ENCODE measurements at places on chromosomes 12 and 14. TPM values are rescaled to one million over a fixed set of nuclear protein-coding genes. Genes with fewer than 3 reads are reported as not detected.

- no peak overlapping the region for H3K27ac ChIP-seq
- no peaks in the 10 kb centered on the region for H3K36me3 ChIP-seq
- peaks cover 23% of the 10 kb centered on the region for H3K4me1 ChIP-seq
- H3K27me3 ChIP-seq: peaks cover 2% of the 10 kb centered on the region
Measured at GRCh38 chr14:61677479-61677878, 17.8 kb upstream of the HIF1A start.

The REM2 gene
- total RNA-seq: 0.39 TPM

GRCh38 chr12:40431169-40431568 lies 206.4 kb downstream of the LRRK2 start:
- no peaks in the 10 kb centered on the region for H3K27me3 ChIP-seq
- H3K4me3 ChIP-seq: no peak overlapping the region
- no peaks in the 10 kb centered on the region for H3K4me1 ChIP-seq
- DNase-seq: no peak
- no peaks in the 10 kb centered on the region for H3K36me3 ChIP-seq

DNA sequence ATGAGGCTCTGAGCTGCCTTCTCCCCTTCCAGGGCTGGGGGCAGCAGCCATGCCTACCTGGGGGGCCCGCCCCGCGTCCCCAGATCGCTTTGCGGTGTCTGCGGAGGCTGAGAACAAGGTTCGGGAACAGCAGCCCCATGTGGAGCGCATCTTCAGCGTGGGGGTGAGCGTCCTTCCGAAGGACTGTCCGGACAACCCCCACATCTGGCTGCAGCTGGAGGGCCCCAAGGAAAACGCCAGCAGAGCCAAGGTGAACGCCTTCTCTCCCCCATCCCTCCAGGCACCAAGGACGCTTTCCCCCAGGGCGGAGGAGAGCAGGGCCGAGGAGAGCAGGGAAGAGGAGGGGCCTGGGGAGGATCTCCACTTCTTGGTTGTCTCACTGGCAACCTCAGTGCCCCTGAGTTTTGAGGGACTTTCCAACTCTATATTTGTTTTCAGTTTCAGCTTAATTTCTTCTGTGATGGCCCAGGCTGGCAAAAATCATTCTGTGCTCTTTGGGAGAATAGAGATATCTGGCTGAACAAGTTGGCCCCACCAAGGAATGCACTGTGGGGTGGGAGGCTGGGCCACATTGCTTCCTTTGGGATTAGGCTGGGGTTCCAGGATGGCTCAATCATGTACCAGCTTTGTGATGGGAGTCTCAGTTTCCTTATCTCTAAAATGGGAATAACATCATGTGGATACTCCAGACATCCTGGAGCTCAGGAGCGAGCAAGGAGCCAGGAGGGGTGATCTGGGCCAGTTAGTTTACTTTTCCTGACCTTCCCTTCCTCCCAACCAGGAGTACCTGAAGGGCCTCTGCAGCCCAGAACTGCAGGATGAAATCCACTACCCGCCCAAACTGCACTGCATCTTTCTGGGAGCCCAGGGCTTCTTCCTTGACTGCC lies 1.2 kb downstream of the KHNYN start:
- peaks cover 53% of the 10 kb centered on the region for H3K4me1 ChIP-seq
- H3K4me3 ChIP-seq: peak overlapping the region; percentile 90
- H3K27me3 ChIP-seq: no peaks in the 10 kb centered on the region
- peak overlapping the region; percentile 95 for H3K27ac ChIP-seq
- peak; percentile 70 for DNase-seq

- H3K27me3 ChIP-seq: peaks cover 20% of the 10 kb centered on the region
- no peak for DNase-seq
- H3K4me3 ChIP-seq: no peak overlapping the region
- H3K27ac ChIP-seq: no peak overlapping the region
- no peaks in the 10 kb centered on the region for H3K4me1 ChIP-seq
- no peaks in the 10 kb centered on the region for H3K36me3 ChIP-seq
Measured at GRCh38 chr14:76836029-76836630, 9.9 kb downstream of the LRRC74A start.

The ST8SIA1 gene
- 0.17 TPM for total RNA-seq

DNA sequence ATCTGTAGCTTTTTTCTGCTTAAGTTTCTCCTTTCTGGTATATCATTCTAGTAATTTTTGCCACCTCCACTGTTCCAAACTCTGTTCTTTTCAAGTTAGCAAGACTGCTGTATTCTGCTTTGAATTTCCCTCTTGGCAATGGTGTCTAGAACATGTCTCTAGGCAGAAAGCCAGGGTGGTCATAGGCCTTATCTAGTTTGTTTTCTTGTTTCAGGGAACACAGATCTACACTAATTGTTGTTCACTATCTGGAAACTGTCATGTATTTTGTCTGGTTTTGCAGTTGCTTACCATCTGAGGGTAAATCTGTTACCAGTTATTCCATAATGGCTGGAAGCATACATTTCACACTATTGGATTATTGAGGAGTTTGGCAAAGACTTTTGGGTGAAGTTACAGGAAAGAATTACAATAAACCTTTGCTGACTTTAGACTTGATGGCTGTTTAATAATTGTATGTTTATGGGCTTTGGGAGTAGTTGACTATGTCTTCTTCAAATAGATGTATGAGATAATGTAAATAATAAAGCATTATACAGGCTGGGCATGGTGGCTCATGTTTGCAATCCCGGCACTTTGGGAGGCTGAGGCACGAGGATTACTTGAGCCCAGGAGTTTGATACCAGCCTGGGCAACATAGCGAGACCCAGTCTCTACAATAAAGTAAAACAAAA lies 41.4 kb downstream of the FUT8 start:
- H3K27me3 ChIP-seq: no peaks in the 10 kb centered on the region
- no peak for DNase-seq
- H3K4me1 ChIP-seq: peaks cover 36% of the 10 kb centered on the region
- H3K36me3 ChIP-seq: peaks cover 65% of the 10 kb centered on the region
- no peak overlapping the region for H3K27ac ChIP-seq

DNA sequence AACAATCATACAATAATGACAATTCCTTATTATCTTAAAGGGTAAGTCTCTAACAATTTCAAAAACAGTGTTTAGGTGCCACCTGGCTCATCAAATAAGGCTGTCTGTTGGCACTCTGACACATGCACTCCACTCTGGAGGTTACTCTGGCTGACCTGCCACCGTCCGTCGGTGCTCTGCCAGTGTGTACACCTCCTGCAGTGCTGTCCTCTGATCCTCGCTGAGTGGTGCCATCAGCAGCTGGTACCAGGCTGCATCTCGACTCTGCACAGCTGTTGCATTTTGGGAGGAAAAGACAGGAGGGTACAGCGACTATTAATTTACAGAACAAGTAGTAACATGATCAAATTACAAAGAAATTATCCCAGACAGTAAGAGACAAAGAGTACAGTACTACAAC lies 63.9 kb downstream of the IPO8 start:
- no peak overlapping the region for H3K27ac ChIP-seq
- no peak for DNase-seq
- peaks cover 23% of the 10 kb centered on the region for H3K36me3 ChIP-seq
- H3K27me3 ChIP-seq: no peaks in the 10 kb centered on the region
- H3K4me3 ChIP-seq: no peak overlapping the region
